ENCODE measurements at places on chromosomes 5 and 9.
A peak's percentile ranks its signal among the peaks of the same experiment; 100 is the strongest.

DNA sequence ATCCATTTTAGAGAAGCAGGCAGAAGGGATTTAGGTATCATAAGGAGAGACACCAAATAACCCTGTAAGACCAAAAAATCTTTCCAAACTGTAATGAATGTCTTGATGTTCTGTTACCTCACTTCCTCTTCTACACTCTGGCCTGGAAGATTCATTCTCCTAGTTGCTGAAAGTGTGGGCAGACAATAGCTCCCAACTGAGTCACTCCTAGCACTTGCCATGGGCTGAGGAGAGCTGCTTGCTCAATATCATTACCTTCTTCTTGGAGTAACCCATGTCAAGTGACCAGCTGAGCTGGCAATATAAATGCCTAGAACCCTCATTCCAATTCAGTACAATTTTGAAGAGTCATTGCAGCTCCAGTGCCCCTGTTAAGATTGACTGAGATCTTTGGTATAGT is 1985.5 kb upstream of the CDH6 start:
- no peak for DNase-seq

DNA sequence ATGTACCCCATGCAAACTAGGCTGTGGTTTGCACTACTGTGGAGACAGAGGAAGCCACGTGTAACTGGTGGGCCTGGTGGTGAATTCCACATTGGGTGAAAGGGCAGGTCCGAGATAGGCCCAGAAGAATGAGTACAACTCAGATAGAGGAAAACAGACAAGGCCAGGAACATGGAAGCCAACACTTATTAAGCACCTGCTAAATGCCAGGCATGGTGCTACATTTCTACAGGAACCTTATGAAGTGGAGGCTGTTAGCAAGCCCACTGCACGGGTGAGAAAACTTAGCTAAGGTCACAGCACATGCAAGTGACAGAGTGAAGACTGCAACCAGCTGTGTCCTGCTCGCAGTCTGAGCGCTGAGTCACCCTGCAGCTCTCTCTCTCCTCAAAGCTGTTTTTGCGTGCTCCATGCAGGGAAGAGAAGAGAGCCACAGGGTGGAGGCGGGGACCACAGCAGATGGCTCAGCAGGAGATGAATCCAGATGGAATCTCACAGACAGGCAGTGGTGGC is 65.5 kb upstream of the SPTLC1 start:
- DNase-seq = no peak

DNA sequence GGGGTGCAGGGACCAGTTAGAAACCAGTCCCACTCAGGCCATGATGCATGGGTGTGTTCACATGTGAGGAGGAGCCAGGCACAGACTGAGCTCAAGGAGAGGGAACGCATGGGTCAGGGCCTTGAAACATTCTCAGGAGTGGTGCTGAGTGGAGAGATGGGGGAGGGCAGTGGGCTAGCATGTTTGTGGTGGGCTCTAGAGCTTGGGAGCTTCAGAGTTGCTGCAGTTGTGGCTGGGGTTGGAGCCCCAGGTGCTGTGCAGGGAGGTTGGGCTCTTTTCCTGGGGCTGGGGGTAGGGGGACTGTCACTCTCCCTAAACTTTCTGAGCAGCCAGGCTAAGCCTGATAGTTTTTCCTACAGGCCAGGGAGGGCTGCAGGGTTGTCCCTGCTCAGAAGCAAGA is 95.4 kb downstream of the DAB2IP start:
- no peak for DNase-seq

- no peak for DNase-seq
These were observed 140.8 kb downstream of the CEMIP2 start for GRCh38 chr9:71627537-71627936.

GRCh38 chr5:33563983-33564908 is 123.5 kb downstream of the TARS1 start:
- DNase-seq = no peak

DNA sequence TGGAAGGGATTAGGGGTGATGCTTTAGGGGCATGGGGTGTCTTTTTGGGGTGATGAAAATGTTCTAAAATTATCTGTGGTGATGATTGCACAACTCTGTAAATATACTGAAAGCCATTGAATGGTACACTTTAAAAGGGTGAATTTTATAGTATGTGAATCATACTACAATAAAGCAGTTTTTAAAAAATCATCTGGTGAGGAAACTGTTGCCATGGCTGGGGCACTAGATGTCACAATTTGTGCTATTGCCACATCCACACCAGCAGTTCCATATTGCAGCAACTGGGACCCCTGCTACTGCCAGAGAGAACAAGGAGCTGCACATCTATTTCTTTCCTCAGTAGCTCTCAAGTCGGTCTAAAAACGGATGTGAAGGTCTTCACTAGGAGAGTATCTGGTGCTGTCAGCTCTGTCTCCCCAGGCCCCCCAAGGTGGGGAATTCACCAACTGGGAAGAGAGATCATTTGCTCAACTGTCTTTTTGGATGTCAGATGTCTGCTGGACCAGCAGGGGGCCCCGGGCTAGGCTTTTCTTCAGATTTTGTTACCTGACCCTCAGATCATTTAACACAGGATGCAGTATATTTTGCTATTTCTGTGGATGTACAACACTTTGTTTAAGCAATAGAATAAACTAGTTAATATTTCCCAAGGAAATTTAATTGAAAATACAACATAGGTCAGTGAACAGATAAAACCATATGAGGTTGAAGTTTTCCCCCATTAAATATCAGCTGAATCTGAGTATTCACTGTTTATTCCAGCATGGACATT is 13.2 kb downstream of the CMYA5 start:
- peak; percentile 27 for DNase-seq

DNA sequence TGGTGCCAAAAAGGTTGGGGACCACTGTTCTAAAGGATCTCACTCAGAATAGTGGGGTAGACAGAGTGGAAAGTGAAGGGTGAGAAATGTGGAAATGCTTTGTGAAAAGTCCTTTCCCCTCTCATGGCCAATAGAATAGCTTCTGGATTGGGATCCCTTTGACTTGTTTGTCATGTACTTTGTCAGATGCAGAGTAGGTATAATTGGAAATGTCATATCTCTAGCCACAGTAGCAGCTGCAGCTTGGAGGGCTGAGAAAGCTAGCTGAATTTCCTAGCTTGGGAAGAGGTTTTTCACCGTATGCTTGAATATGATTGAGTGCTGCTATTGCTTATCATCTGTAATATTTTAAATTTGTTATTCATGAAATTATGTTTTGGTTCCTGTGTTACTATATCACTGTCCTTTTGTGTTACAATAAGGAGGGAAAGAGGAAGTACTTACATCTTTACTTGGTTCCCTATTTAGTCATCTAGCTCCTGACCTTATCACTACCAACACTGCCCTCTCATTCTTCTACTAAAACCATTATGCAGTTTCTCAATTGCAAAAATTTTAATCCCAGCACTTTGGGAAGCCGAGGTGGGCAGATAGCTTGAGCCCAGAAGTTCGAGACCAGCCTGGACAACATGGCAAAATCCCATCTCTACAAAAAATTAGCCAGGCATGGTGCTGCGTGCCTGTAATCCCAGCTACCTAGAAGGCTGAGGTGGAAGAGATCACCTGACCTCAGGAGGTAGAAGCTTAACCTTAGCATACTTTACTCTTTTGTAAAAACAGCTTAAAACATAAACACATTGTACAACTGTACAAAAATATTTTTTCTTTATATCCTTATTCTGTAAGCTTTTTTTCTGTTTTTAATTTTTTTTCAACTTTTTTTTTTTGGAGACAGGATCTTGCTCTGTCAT is 12.4 kb downstream of the SLC30A5 start:
- no peak for DNase-seq

GRCh38 chr9:123397975-123398374 is 42.0 kb downstream of the CRB2 start:
- no peak for DNase-seq

- no peak for DNase-seq
These were observed 134.6 kb upstream of the RASEF start for GRCh38 chr9:83197591-83197990.

DNA sequence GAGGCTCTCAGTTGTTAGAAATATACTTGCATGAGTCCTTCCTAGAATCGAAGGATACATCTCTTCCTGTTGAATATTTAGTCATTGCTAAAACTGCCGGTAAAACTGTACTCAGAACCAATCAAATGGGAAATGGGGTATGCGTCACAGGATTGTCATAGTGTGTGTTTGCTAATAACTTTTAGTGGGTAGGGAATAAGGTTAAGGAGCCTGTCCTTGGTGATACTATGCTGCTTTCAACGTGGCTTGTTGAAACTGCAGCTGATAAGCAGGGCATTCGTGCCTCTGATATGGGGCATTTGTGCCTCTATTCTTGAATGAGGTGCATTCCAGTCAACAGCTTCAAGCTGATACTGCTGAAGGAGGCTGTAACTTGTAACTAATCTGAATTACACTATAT is 26.6 kb downstream of the HABP4 start:
- no peak for DNase-seq

GRCh38 chr9:74205056-74205455 is 292.1 kb upstream of the RORB start:
- DNase-seq = no peak

GRCh38 chr5:41842777-41843176 is 27.4 kb downstream of the OXCT1 start:
- DNase-seq = no peak

GRCh38 chr5:14143841-14144585 is 871 bp downstream of the TRIO start:
- DNase-seq = peak; percentile 20

DNA sequence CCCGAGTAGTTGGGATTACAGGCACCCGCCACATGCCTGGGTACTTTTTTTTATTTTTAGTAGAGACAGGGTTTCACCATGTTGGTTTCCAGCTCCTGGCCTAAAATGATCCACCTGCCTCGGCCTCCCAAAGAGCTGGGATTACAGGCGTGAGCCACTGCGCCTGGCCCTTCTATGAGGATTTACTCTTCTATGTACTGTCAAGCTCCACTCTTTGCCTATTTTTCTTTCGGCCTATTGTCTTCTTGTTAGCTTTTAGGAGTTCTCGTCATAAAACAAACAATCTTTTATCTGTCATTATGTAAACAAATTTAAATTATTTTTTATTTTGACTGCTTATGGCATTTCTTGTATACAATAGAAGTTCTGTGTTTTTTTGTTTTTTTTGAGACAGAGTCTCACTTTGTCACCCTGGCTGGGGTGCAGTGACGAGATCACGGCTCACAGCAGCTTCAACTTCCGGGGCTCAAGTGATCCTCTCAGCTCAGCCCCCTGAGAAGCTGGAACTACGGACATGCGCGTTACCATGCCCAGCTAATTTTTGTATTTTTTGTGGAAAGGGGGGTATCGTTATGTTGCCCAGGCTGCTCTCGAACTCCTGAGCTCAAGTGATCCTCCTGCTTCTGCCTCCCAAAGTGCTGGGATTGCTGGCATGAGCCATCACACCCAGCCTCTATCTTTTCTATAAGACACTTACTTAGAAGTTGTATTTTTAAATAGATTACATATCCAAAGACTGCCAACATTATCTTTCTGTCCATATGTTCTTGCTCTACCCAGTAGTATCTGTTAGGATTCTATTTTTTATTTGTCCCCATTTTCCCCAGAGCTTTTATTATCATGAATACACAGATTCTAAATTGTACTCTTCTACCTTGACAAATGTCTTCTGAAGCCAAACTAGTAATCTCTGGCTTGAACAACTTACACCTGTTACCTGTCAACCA is 29.2 kb downstream of the CSNK1A1 start:
- DNase-seq = no peak

GRCh38 chr9:16147726-16148125 is 594.9 kb downstream of the CCDC171 start:
- no peak for DNase-seq

GRCh38 chr9:132663117-132663516 is 6.7 kb downstream of the DDX31 start:
- DNase-seq = no peak

DNA sequence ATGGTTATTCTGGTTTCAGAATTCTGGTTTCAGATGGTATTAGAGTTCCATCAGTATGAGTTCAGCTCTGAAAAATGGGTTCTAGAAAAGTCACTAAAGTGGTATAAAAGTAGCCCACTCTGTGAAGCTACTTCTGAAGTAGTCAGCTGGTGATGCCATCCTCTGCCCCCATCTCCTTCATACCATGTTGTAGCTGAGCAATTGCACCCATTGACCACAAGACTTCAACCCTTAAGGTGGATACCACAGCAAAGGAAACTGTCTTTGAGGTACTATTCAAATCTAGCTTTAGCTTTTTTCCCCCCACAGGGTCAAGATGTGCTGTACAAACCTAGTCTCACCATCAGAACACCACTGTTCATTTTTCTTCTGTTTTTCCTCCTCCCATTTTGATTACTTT is 444.9 kb downstream of the DMAC1 start:
- DNase-seq = no peak

GRCh38 chr5:124796495-124796894 is 50.1 kb upstream of the ZNF608 start:
- no peak for DNase-seq

- no peak for DNase-seq
These were observed 58.9 kb downstream of the DAP start for GRCh38 chr5:10702040-10702629.

GRCh38 chr9:15725953-15726352 is 173.1 kb downstream of the CCDC171 start:
- DNase-seq = no peak

- peak; percentile 60 for DNase-seq
These were observed 43.0 kb downstream of the CYFIP2 start for GRCh38 chr5:157308836-157309465.

DNA sequence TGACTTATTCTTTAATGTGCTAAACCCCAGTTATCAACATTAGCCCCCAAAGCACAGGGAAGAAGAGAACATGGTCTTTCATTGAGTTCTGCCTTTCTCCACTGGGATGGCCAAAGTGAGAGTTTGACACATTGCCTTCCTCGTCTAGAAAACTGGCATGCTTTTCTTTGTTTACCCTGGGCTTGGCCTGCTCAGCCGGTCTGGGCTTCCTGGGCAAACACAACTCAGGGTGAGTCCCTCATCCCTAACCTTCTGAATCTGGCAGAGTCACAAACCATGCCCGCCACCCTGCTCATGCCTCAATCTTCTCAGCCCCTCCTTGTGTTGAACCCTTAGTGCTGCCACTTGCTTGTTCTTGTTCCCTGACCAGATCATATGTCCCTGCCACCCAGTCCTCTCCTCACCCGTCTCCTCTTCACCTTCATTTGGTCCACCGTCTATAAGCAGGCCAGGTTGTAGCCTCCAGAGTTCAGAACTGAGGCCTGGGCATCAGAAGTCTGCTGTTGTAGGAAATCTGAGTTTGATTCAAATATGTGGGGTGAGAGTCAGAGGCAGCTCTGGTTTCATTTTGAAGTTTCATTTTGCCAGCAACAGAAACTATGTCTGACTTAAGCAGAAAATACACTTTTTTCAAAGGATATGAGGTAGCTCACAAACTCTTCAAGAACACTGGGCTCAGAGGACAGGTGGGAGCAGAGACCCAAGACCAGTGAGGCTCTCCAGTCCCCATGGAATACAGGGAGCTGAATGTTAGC is 217.6 kb downstream of the NDUFS4 start:
- DNase-seq = no peak

GRCh38 chr5:141941307-141941706 is 16.7 kb downstream of the PCDH12 start:
- DNase-seq = no peak

- DNase-seq = no peak
These were observed 94.1 kb downstream of the DOCK2 start for GRCh38 chr5:169731221-169731620.

Data from CD4-positive, alpha-beta memory T cell (primary cell).